PC-9 (cell line): ENCODE measurements at places on chromosomes 7 and 10. TPM values are rescaled to one million over a fixed set of nuclear protein-coding genes. Genes with fewer than 3 reads are reported as not detected.

DNA sequence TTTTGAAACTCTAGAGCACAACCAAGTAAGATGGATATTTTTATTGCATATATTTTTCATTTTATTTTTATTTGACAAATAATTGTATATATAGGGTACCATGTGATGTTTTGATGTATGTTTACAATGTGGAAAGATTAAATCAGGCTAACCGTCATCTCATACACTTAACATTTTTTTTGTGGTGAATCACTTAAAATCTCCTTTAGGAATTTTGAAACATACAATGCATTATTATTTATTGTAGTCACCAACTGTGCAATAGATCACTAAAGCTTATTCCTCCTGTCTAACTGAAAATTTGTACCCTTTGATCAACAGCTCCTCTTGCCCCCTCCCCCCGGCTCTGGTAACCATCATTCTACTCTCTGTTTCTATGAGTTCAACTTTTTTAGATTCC lies 77.2 kb downstream of the DNAH11 start:
- no peak for DNase-seq

GRCh38 chr7:47817917-47818316 lies 130.3 kb downstream of the PKD1L1 start:
- DNase-seq: no peak

DNA sequence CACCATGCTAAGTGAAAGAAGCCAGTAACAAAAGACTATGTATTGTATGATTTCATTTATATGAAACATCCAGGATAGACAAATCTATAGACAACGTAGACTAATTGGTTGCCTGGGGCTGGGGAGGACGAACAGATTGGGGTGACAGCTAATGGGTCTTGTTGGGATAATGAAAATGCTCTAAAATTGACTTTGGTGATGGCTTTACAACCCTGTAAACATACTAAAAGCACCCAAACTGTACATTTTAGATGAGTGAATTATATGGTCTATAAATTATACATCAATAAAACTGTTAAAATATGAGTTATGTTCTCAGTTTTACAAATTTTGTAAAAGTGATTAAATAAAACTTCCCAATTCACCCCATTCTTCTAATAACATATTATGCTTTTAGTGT lies 261.5 kb downstream of the ELMO1 start:
- no peak for DNase-seq

Gene GHRHR
- not detected in 2 replicates for total RNA-seq
